ENCODE measurements at places on chromosomes 16 and 17. TPM values are rescaled to one million over a fixed set of nuclear protein-coding genes. Genes with fewer than 3 reads are reported as not detected.

SPNS2 gene
- 10.4 TPM for total RNA-seq

DNA sequence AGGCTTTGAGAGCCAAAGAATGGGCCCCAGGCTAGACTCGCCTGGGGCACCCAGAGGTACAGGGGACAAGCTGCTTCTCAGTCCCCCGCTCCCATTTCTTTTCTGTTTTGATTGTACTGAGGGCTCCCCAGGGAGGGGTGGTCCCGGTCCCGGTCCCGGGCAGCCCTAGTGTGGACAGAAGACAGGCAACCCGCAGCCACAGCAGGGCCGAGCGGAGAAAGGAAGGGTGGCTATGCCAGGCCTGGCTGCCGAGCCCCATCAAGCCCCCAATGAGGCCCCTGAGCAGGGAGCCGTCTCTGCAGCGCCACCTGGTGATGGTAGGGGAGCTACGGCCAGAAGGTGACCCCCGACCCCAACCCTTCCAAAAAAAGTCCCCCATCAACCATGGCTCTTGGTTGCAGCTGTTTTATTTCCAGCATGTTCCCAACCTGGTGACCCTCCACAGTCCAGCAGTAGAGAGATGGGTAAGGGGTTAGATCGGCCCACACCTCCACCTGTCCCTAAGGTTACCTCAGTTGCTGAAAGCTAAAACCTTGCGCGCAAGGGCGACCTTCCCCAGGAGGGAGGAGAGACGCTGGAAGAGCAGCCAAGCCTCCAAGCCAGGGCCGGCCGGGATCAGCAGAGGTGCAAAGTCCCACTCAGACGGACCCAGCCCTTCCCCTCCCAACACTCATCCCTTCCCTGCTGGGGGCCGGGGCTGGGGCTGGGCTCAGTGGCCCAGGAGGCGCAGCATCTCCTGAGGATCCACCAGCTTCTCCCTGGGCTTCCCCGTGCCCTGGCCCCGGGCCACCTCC, 2.6 kb upstream of the GRIN2C start:
- DNase-seq = peak; percentile 85

DNA sequence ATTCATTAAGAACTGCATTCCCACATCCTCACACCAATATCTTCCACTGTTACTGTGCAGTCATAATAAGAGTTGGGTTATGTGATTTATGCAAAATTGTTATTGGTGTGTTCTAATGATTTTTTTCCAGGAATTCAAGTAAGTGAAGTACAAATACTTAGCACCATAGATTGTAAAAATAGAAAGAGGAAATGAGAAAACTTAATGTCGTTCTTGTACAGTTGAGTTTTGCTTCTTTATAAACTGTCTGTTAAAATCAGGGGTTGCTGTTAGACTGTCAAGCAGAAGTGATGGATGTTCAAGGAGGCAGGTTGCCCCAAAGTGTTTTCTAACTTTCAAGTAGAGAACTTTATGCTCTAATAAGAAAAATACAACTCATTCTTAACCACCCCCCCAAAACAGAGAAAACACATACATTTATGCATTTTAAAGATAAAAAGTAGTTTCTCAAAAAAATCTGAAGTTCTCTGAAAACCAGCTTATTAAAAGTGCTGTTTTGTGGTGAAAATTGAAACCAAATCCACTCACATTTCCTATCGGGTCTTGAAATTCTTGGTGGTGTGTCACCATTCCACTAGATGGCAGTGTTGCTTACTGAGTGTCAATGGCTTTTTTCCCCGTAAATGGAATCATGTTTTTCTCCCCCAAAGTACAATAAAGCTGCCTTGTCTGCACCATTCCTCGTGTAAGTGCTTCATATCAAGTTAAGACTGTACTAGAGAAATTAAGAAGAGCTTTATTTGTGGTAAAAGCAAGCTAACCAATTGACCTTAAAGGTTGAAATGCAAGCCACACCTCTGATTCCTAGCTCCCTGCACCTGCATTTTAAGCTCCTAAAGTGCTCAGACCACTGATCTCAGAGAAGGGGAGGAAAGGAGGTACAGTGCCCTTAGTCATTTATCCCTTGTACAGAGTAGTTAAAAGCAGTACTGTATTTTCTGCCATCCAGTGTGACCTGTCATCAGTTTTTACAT, 4.7 kb upstream of the IGSF6 start:
- DNase-seq = no peak

LGALS9B gene
- total RNA-seq = not detected

All from Right ventricle myocardium superior (tissue), 1 donor.